Mammary epithelial cell (primary cell): ENCODE measurements at places on chromosomes 16 and 17. TPM values are rescaled to one million over a fixed set of nuclear protein-coding genes. Genes with fewer than 3 reads are reported as not detected.

ERBB2 gene
- total RNA-seq, result 66.5 TPM

ANKRD40CL gene
- not detected in 2 replicates for total RNA-seq

GRCh38 chr16:57604177-57604576 lies 24.3 kb upstream of the ADGRG1 start:
- no peak for DNase-seq

DNA sequence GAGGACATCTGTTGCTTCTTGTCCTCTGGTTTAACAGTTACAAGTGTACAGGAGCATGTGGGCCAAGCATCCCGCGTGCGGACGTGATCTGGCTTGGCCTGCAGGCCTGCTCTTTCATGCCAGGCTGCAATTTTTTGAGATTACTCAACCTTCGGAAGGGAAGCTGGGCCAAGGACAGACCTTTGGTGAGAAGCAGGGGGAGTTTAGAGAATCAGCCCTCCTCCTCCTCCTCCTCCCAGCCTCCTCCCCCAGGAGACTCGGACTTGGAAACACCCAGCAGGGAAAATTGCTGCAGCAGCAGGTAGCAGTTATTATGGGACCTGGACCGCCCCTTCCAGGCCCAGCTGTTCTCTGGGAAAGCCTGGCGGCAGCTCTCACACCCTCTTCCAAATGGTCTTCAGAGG lies 5.1 kb upstream of the KLHL36 start:
- DNase-seq, result peak; percentile 88

GRCh38 chr16:24572069-24572468 lies 32.7 kb downstream of the RBBP6 start:
- no peak for DNase-seq

TNRC6C gene
- 9.1 and 11.3 TPM in 2 replicates for total RNA-seq

GRCh38 chr16:73878611-73879010 lies 418.0 kb upstream of the PSMD7 start:
- DNase-seq, result peak; percentile 35

DNA sequence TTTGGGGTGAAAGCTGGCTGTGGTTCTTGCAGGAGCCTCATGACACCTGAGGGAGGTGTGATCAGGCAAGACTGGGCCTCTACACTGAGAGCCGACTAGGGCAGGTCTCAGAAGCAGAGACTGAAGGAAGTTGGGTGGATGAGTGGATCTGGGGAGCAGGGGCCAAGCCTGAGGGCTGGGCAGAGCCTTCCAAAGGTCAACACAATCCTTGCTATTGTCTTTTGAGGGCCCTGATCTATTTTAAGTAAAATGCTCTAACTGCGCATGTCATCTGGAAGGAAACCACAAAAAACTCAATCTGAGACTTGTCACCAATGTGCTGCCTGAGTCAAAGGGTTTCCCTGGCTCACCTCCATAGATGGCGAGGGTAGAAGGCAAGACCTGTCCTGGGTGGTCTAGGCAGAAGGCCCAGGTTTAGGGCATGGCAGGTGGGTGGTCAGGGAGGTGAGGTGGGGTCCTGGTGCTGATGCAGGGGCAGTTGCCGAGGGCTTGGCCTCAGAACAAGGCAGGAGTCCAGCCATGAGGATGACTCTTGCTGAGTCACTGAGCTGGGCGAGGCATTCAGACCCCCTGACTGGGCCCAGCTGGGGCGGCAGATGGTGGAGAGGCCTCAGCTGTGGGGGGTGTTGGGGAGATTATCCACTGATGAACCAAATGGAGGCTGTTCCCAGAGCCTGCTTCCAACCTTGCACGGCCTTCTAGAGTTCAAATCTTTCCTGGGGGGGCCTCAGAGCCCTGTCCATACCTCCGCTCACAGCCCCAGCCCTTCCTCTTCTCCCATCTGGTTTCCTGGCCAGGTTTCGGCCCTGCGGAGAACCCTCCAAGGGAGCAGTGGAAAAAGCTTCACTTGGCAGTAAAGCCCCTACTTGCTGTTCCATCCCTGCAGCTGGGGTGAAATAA lies 5.1 kb downstream of the MVP start:
- peak; percentile 70 for DNase-seq

DNA sequence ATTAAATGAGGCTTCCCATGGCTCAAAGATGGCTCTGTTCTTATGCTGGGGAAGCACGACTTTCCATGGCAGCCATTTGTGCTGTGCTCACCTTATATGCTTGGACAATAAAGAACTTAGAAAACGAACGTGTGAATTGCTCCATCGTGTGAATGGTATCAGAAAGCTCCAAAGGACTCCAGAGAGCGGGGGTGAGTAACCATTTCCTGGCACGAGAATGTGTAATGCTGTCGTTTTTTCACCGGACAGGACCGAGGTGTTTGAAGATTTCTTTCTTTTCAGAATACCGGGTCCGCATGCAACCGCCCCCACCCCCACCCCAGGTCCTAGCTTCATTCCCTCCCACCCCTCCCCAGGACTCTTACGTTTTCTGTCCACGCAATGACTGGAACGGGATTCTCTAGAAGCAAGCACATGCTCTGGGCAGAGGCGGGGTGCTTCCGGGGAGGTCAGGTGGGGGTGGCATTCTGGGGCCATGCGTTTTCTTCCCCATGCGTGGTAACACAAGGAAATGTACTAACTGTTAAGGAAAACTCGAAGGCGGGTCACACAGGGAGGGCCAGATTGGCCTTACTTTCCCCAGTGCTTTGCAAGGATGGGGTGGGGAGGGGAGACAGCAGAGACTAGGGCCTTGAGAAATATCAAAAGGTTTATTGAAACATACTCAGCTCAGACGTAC lies 26.2 kb downstream of the GPRC5B start:
- DNase-seq, result no peak

DNA sequence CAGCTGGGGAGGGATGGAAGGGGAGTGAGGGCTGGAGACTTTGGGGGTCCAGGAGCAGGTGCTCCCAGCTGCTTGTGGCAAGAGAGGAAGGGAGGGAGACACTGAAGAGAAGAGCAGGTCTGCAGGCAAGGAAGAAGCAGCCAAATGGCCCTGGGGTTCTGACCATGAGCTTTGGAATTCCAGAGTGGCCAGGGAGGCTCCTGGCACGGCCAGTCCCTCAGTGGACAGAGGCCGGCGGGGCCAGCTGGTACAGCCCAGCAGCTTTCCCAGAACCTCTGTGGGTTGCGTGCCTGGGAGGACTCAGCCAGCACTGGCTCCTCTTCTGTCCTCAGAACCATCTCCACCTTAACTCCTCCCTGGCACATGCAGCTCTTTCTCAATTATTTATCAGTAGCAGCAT lies 233.0 kb downstream of the MSI2 start:
- DNase-seq, result no peak

DHODH gene
- 2.0 TPM for total RNA-seq

NXPH3 gene
- 0.29 and 0.35 TPM in 2 replicates for total RNA-seq

CDH1 gene
- 355 TPM for total RNA-seq

GRCh38 chr17:82317394-82318168 lies at the start of gene CD7:
Gene CD7, minus strand, starts transcription at chr17:82317608. Its CDS starts 113 bp downstream, at chr17:82317495.
- DNase-seq, result no peak

CPSF4L gene
- total RNA-seq, result not detected in 2 replicates

DNA sequence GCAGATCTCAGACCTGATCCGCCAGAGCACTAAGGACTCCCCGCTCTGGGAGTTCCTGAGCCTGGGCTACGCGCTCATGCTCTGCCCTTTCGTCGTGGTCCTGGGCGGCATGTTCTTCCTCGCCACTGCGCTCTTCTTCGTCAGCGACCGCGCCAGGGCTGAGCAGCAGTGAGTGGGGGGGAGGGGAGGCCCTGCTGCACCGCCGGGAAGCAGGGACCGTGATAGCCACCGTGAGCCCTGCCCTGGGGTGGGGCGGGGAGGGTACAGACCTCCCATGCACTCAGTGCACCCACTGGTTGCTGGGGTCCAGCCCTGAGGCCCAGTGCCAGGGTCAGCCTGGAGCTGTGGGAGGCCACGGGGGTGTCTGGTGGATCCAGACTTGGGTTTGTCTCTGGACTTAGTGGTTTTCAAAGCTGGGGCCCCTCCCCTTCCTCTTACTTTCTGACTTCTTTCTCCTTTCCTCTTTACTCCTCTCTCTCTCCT lies 18.9 kb downstream of the MYBBP1A start:
- DNase-seq, result no peak

FOXL1 gene
- total RNA-seq, result 1.7 and 8.0 TPM in 2 replicates

WFIKKN2 gene
- not detected for total RNA-seq

GRCh38 chr16:56956756-56957155 lies 5.0 kb upstream of the CETP start:
- DNase-seq, result no peak

FAHD1 gene
- 61.3 TPM for total RNA-seq

- no peak for DNase-seq
Measured at GRCh38 chr16:87006789-87007745, 310.1 kb downstream of the C16orf95 start.

ANKRD13B gene
- total RNA-seq, result 10.0 TPM

- no peak for DNase-seq
Measured at GRCh38 chr16:88971371-88972097, 5.5 kb downstream of the CBFA2T3 start.

DNA sequence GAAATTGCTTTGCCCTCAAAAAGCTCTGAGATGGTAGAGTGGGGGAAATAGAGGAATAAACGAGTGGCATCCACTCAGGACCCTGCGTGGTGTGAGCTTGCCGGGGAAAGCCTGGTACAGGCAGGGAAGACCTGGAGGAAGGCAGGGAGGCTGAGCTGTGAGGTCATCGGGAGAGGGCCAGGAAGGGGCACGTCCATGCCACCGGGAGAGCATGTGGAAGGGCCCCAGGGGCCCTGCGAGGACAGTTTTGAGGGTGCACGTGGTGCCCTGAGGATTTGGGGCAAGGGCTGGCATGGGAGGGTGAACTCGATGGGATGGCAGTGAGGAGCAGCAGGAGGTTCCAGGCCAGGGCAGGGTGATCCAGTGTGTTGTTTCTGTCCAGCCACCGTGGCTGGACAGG lies 56.3 kb upstream of the CBFA2T3 start:
- no peak for DNase-seq

GRCh38 chr17:80214878-80215210 lies 5.3 kb downstream of the SGSH start:
- no peak for DNase-seq

GRCh38 chr17:62098623-62099231 lies 33.6 kb upstream of the MED13 start:
- no peak for DNase-seq

DNA sequence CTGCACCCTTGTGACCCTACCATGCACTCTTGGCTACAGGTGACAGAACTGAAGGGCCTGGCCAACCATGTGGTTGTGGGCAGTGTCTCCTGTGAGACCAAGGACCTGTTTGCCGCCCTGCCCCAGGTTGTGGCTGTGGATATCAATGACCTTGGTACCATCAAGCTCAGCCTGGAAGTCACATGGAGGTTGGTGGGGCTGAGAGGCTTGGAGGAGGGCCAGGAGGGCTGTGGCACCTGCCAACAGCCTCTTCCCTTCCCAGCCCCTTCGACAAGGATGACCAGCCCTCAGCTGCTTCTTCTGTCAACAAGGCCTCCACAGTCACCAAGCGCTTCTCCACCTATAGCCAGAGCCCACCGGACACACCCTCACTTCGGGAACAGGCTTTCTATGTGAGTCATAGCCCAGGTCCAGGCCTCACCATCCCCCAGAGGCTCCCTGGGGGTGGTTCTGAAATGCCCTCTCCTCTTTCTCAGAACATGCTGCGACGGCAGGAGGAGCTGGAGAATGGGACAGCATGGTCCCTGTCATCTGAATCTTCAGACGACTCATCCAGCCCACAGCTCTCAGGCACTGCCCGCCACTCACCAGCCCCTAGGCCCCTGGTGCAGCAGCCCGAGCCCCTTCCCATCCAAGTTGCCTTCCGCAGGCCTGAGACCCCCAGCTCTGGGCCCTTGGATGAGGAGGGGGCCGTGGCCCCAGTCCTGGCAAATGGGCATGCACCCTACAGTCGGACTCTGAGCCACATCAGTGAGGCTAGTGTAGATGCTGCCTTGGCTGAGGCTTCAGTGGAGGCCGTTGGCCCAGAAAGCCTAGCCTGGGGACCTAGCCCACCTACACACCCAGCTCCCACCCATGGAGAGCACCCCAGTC lies 13.0 kb downstream of the RIPOR1 start:
- DNase-seq, result no peak

EVPL gene
- 1.0 TPM for total RNA-seq

DNA sequence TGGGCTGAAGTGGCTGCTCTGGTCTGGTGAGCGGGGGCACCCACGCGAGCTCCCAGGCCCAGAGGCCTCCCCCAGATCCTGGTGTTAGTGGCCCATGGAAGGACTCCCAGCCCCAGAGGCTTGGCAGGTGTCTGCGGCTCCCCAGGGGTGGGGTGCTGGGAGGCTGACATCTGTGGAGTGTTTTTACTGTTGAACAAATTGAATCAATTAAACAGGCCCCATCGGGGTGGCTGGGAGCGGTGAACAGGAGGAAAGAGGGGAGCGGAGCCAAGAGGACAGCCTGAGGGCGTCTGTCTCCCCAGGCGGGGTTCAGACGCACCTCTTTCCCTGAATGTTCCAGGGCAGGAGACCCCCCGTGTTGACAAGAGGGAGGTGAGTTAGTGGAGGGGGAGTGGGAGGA lies 29.9 kb downstream of the ACTG1 start:
- no peak for DNase-seq

- no peak for DNase-seq
Measured at GRCh38 chr16:25771216-25771615, 79.5 kb downstream of the HS3ST4 start.

DNA sequence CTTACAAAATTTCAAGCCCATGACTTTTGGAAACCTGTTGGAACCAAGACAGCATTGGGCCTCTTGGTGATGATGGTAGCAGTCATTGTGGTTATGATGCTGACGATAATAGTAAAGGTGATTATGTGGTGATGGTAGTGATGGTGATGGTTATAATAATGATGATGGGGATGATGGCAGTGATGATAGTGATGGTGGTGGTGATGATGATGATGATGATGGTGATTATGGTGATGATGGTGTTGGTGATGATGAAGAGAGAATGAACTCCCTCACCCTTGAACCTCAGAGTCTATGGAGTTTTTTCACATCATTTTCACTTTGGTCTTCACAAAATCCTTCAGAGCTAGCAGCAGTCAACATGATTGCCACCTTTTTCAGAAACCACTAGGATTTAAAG lies 105.3 kb upstream of the ASIC2 start:
- DNase-seq, result no peak

- DNase-seq, result no peak
Measured at GRCh38 chr16:82280867-82281266, 110.8 kb upstream of the MPHOSPH6 start.

YWHAE gene
- 528 TPM for total RNA-seq

- no peak for DNase-seq
Measured at GRCh38 chr17:36920032-36921005, 17.0 kb upstream of the LHX1 start.

GRCh38 chr16:11562411-11562810 lies 24.3 kb downstream of the LITAF start:
- DNase-seq, result peak; percentile 77

CDRT15 gene
- total RNA-seq, result not detected

- DNase-seq, result no peak
Measured at GRCh38 chr16:84724606-84725309, 25.0 kb downstream of the USP10 start.

- DNase-seq, result peak; percentile 67
Measured at GRCh38 chr16:53031323-53031942, 21.3 kb downstream of the CHD9NB start.

GRCh38 chr17:59389066-59389465 lies 57.6 kb downstream of the YPEL2 start:
- DNase-seq, result no peak

DNA sequence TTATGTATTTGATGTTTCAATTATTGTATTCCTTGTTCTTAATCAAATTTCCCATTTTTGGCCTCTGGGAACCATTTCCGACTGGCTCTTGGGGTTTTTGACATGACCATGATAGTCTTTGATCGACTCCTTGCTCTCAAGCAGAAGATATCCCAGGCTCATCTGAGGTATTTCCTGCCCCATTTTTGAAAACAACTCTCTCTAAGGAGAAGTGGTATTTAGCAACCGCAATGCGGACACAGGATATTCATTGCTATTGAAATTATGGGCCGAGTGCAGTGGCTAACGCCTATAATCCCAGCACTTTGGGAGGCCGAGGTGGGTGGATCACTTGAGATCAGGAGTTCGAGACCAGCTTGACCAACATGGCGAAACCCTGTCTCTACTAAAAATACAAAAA lies 5.5 kb downstream of the TANGO6 start:
- DNase-seq, result no peak
